Lower leg skin (tissue), 4 donors: ENCODE measurements at places on chromosomes 7 and 10.

- DNase-seq = no peak
Measured at GRCh38 chr10:132274986-132275385, 32.8 kb downstream of the STK32C start.

GRCh38 chr10:24869354-24870015 is 82.9 kb downstream of the PRTFDC1 start:
- no peak for DNase-seq

DNA sequence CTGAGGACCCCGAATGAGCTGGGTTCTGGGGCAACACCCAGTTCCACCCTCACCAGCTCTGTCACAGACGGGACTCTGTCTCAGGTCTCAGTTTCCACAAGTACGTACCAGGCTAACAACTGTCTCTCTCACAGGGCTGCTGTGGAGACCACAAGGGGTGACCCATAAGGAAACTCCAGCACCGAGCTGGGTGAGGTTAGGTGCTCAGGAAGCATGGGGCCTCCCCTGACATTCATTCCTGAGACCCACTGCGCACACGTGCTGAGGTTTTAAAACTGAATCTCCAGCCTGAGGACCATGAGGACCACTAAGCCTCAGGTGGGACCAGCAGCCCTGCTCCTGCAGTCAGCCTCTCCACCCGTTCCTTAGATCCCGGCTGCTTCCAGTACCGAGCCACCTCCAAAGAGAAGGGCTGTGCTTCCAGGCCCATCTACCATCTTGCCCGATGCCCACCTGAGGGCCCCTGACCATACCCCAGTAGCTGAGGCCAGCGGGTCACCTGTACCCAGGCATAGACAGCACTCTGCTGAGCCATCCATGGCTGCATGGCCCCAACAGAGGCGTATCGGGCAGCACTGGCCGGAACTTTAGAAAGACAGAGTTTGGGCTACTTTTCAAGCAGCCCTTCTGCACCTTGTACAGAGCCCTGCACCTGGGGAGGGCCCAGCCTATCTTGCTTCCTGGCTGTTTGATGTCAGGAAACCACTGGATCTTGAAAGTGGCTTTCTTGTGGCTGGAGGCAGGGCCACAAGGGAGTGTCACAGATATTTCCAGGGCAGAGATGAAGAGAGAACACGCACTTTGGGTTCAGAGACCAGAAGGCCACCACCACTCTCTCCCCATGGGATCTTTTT is 18.7 kb downstream of the HSPA12A start:
- DNase-seq = no peak

GRCh38 chr7:44184206-44184872 is 4.9 kb downstream of the GCK start:
- no peak for DNase-seq

DNA sequence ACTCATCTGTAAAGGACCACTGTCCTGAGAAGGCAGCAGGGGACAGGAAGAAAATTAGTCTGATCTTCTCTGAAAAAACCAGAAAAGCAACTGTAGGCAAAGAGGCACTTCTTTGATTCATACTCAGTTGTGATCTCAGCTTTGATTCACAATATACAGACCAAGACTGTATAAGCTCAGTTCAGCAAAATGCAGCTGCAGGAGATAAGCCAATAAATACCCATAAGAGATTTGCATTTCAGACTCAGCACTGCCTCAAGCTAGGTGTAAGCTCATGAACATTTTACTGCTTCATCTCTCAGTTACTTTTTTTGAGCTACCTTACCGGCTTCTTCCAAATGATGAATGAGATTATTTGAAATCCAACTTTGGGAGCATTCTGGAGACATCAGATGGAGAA is 64.2 kb upstream of the LYZL1 start:
- DNase-seq = no peak

- DNase-seq = peak; percentile 15
Measured at GRCh38 chr7:158858592-158859503, 2.5 kb downstream of the DYNC2I1 start.
